ENCODE measurements at places on chromosomes 4 and X.

DNA sequence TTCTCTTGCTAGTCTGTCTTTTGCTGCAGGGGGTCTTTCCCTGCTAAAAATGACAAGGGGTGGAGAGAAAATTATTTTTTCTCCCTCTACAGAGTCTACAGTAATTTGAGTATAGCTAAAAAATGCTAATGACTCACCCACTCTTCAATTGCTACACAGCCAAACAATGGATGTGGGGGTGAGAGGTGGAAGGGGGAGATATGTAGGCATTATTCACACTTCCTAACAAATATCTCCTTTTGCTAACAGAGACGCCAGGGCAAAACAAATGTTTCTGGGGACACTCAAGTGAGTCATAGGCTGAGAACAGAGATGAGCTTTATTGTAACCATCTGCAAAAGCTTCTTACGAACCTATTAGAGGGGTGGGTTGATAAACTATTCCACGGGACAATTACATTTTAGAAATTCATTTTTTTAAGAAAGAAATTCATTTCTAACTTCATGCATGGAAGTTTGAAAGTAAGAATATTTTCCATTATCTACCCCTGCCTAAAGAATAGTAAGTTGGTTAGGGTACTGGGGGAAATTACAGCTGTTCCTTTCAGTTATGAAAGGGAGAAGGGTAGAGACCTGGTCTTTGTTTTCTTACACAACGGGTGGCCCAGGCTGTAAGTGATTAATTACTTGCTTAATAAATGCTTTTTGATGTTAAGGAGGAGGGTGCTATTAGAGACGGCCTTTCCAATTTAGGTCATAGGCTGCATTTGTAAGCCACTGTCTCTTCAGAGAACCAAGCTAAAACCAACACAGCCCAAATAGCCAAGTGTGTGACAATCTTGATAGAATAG lies 12.8 kb downstream of the SCD5 start:
- DNase-seq, result no peak

- DNase-seq, result no peak
Observed at GRCh38 chrX:96052078-96052477, 632.6 kb upstream of the DIAPH2 start.

DNA sequence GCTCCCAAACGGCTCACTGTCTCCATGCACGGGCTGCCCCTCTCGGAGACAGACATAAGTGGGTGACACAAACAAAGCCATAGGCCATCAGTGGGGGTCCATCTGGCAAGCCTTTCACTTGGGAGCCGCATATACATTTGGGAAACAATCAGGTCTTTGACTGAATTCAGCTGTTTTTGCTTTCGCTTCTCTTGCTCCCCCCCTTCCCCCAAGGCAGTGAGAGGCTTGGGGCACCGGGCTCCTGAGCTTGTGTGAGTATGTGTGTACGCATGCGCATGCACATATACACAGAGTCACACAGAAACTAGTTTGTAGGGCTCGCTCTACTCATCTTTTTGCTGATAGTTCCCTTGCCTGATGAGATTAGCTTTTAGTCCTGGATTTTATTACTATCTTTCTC lies 284.4 kb downstream of the AFF2 start:
- DNase-seq, result no peak

DNA sequence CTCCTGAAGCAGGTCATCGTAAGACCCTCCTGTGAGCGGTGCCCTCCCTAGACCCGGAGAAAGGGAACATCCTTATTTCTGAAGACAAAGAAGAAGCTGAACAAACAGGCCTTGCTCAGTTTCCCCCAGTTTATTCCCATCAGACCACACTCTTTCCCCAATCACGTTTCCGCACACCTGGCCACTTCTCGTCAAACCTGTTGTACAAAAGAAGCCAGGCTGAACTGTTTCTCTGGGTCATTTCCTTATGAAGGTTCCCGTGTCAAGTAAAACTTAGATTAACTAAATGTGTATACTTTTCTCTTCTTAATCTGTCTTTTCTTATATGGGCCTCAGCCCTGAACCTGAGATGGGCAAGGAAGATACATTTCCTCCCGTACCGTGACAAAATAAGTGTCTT lies 111.6 kb upstream of the ENPP6 start:
- DNase-seq, result no peak

- DNase-seq, result no peak
Observed at GRCh38 chrX:132665676-132666075, 176.8 kb upstream of the MBNL3 start.

GRCh38 chrX:1165535-1166196 lies 46.8 kb downstream of the CRLF2 start:
- DNase-seq, result no peak

GRCh38 chrX:54473993-54474859 lies 21.8 kb downstream of the FGD1 start:
- no peak for DNase-seq

GRCh38 chr4:10491401-10491800 lies 34.2 kb upstream of the ZNF518B start:
- no peak for DNase-seq

GRCh38 chr4:20042769-20043168 lies 208.9 kb upstream of the SLIT2 start:
- DNase-seq, result no peak

- DNase-seq, result no peak
Observed at GRCh38 chr4:169342159-169342860, 71.6 kb upstream of the SH3RF1 start.

- no peak for DNase-seq
Observed at GRCh38 chrX:45710081-45710801, 509.6 kb upstream of the DIPK2B start.

GRCh38 chr4:143773998-143774895 lies 73.8 kb upstream of the FREM3 start:
- DNase-seq, result peak; percentile 6

- DNase-seq, result no peak
Observed at GRCh38 chrX:71191248-71191647, 31.8 kb upstream of the GJB1 start.

GRCh38 chrX:153643431-153644351 lies 3.3 kb upstream of the DUSP9 start:
- no peak for DNase-seq

- no peak for DNase-seq
Observed at GRCh38 chr4:52665592-52665991, 6.5 kb upstream of the USP46 start.

DNA sequence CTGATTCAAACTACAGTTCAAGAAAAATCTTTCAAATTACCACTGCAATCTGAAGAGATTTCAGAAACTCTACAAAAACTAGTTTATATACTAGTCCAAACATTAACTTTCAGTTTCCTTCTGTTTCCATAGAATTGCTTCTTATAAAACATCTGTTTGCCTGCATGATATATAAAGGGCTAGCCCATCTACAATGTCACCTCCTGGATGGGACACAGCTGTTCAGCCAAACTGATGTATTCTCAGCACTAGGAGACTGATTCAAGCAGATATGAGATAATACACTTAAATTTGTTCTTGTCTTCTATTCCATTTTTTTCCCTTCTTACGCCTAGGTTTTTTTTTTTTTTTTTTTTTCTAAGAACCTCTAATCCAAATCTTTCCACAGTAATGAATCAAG lies 1569.7 kb upstream of the IGFBP7 start:
- DNase-seq, result no peak

- DNase-seq, result no peak
Observed at GRCh38 chr4:175973027-175973923, 92.4 kb upstream of the WDR17 start.

DNA sequence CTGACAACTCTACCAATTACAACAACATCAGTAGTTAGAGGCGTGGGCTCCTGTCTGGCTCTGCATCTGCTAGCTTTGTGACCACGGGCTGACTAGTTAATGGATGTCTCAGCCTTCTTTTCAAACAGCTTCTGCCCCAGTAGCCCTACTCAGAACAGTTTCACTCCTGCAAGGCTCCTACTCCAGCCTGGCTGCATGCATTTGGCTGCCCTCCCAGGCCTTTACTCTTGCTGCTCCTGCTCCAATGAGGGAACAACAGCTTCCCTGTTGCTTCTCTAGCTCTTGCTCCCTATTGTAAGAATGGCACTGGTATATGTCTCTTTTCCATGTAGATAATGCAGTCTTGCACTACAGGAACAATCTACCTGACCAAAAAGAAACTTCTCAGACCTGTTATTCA lies 93.3 kb downstream of the TTC29 start:
- no peak for DNase-seq

GRCh38 chr4:67332627-67333026 lies 212.7 kb downstream of the CENPC start:
- no peak for DNase-seq

DNA sequence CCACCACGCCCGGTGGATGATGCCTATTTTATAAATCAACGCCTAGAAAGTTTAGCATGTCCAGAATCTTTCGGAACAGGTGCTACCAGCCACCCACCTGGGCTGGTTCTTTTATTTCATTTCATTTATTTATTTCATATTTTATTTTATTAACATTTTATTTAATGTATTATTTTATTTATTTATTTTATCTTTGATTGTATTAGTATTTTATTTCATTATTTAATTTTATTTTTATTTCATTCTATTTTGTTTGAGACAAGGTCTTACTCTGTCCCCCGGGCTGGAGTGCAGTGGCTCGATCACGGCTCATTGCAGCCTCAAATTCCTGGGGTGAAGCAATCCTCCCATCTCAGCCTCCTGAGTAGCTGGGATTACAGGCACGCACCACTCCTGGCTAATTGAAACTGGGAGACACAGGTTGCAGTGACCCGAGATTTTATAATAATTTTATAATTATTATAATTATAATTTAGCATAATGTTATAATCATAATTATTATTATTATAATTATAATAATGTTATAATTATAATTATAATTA lies 187.2 kb downstream of the SHOX start:
- DNase-seq, result no peak

- DNase-seq, result peak; percentile 61
Observed at GRCh38 chrX:150692831-150693724, at the start of gene MTMR1. TSS of gene MTMR1 (plus strand) at chrX:150693396. CDS start at chrX:150693531, 135 bp downstream.

DNA sequence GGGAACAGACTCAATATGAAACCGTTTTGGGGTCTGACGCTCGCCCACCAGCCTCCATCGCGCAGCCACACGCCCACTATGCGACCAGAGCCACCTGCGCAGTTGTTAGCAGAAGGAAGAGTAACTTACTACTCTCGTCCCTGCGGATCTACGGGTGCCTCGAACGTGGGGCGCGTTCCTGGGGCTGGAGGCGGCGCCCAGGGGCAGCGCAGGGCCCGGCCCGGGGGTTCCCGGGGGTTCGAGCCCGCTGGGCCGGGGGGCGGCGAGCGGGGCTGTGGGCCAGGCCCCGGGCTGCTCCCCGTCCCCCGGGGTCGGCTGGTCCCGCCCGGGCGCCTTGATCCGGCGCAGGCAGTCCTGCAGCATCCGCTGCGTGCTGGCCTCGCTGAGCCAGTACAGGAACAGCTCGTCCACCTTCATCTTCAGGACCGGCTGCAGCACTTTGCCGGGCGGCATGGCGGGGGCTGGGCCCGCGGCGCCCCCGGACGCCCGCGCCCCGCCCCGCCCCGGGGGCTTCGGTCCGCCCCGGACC lies 404 bp downstream of the PPP2R3B start:
- no peak for DNase-seq

- no peak for DNase-seq
Observed at GRCh38 chrX:155864655-155865054, 16.5 kb upstream of the VAMP7 start.

- DNase-seq, result no peak
Observed at GRCh38 chr4:140595065-140595464, 26.3 kb upstream of the UCP1 start.

DNA sequence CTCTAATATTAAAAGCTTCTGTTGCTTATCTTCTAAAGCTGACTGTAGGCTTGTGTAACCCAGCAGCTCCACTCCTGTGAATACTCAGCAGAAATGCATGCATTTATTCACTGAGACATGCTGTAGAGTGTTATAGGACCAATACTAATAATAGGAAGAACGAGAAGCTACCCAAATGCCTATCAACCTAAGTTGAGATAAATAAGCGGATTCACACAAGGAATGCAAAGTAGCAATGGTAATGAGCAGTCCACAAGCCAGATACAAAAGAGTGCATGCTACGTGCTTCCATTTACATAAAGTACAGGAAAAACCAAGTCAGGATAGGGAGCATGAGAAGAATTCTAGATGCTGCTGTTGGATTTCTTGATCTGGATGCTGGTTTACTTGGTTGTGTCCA lies 155.9 kb downstream of the AASDH start:
- DNase-seq, result no peak

DNA sequence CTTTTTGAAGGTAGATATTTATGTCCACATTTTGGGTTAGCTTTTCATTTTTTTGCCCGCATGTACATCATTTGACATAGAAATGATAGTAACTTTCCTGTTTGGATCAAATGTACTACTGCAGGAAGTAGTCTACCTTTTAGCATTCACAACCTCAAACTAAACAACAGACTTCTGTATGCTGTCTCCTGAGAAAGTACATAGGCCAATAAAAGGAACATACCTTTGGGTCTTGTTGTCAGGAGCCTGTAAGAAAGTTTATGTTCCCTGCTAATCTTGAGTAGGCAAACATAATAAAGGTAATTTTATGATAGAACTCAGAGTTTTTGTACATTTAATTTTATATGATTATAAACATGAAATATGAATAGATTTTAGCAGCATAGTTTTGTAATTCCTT lies 54.2 kb downstream of the STAG2 start:
- no peak for DNase-seq

GRCh38 chr4:155085843-155086530 lies 122.4 kb upstream of the NPY2R start:
- no peak for DNase-seq

- no peak for DNase-seq
Observed at GRCh38 chr4:165393051-165393450, 14.2 kb downstream of the CPE start.

DNA sequence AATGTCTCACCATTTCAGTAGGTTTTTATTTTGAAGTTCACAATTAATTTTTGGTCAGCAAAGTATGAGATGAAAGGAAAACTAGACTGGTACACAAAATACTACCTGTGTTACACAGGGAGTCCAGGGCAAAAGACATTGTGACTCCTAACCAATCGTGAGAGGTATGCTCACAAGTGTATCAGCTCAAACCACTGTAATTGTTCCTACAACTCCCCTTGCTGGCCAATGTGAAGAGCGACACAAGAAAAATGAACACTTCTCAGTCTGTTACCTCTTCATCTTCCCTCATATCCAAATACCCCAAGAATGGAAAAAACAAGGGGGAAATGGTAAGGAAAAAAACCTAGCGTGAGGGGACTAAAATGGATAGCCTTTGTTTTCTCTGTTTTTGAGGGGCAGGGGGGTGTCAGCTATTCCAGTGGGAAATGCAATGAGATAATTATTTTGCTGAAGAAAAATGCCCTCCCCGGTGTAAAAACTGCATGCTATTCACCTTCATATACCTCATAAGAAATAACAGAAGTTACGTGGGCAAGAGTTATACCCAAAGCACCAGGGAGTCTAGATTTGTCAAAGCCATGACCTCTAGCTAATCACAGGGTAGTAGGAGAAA lies 30.6 kb upstream of the NSUN7 start:
- DNase-seq, result no peak

DNA sequence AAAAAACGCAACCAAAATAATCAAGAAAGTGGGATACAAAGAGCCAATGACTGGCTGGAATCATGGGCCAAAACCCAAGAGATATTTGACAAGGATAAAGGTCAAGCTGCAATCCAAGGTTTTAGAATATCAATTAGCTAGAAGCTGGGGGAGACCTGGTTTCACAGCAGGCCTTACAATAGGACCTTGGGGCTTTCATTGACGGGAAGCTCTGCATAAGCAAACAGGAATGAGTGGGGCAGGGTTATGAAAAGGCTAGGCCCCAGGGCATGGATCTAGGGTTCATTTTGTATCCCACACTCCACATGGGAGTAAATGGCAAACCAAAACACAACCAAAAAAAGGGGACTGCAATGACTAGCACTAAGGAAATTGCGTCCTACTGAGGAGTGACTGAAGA lies 215.3 kb downstream of the HS6ST2 start:
- no peak for DNase-seq

Measured in T-helper 17 cell (primary cell).